ENCODE measurements at places on chromosomes 4 and X. TPM values are rescaled to one million over a fixed set of nuclear protein-coding genes. Genes with fewer than 3 reads are reported as not detected.

- no peak overlapping the region for H3K4me3 ChIP-seq
- DNase-seq: no peak
- H3K36me3 ChIP-seq: no peaks in the 10 kb centered on the region
- H3K27me3 ChIP-seq: no peaks in the 10 kb centered on the region
- H3K27ac ChIP-seq: peak overlapping the region; percentile 100
Measured at GRCh38 chr4:76589402-76589801, 154.4 kb downstream of the SHROOM3 start.

DNA sequence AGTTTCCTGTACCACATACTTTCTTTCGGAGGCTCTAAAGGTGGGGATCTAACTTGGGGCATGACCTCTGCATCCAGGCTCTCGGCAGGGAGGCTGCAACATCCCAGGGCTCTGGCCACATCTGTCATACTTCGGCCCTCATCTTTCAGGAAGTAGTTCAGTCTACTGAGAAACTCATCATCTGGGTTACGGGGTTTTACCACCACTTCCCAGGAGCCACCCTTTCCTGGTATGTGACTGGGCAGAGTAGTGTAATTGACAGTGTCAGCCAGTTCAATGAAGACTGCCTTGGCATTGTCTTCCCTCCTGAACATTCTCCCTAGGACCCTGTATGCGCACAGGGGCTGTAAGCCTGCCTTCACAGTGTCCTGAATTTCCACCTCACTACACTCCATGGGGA, 2.8 kb downstream of the PNMA5 start:
- no peaks in the 10 kb centered on the region for H3K4me1 ChIP-seq
- no peaks in the 10 kb centered on the region for H3K36me3 ChIP-seq
- DNase-seq: no peak
- H3K27me3 ChIP-seq: no peaks in the 10 kb centered on the region

DNA sequence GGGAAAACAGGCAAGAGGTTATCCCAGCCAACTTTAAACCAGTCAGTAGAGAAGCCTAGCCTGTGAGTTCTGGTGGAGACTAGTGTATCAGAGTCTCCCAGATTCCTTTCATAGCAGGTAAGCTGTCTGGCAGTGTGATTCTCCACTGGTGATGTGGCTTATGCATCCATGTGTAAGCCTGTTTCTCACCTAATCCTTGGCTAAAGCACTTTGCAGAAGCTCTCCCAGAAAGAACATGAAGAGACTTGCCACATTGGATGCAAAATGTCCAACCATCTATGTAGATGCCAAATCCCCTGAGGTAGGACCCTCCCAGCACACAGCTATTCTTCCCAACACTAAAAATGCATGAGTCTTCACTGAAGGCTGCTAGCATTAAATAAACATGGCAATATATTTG, 111.7 kb downstream of the CHRNA9 start:
- no peak overlapping the region for H3K4me3 ChIP-seq
- H3K36me3 ChIP-seq: no peaks in the 10 kb centered on the region
- no peak for DNase-seq
- H3K27me3 ChIP-seq: no peaks in the 10 kb centered on the region

DNA sequence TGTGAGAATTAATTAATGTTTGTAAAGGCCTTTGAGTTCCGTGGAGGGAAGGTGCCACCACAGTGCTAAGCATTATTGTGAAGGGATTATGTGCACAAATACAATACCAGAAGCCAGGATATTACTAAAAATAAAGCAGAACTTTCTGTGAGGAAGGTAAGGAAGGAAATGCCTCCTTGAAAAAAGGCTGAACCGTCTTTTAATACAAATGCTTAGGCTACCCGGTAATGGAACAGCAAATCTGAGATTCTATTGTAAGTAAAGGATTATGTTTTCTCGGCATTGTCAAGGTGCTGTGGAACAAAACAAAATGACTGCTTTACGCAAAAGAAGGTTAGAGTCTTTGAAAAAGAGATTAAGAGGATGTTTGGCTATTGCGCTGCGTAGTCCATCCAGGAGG, 57.9 kb upstream of the SPRY1 start:
- no peak overlapping the region for H3K27ac ChIP-seq
- H3K4me3 ChIP-seq: no peak overlapping the region
- no peaks in the 10 kb centered on the region for H3K4me1 ChIP-seq
- no peaks in the 10 kb centered on the region for H3K27me3 ChIP-seq

DNA sequence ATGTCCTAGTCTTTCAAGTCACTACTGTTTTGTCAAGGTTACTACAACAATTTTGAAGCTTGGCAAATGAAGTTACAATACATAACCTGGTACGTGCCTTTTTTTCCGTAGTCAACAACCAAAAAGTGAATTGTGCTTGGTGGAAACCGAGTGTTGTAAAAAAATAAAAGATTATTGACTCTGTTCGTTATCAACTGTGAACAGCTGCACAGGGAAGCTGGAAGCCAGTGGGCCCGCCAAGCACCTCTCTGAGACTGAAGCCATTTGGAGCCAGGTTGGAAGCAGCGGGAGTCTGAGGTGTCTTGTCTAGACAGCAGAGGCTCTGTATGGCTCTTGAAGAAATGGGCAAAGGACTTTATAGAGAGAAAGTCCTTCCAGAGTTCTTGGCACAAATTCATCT, 119.0 kb downstream of the GALNTL6 start:
- no peaks in the 10 kb centered on the region for H3K36me3 ChIP-seq
- H3K4me1 ChIP-seq: no peaks in the 10 kb centered on the region
- DNase-seq: no peak
- no peak overlapping the region for H3K4me3 ChIP-seq
- no peaks in the 10 kb centered on the region for H3K27me3 ChIP-seq

DNA sequence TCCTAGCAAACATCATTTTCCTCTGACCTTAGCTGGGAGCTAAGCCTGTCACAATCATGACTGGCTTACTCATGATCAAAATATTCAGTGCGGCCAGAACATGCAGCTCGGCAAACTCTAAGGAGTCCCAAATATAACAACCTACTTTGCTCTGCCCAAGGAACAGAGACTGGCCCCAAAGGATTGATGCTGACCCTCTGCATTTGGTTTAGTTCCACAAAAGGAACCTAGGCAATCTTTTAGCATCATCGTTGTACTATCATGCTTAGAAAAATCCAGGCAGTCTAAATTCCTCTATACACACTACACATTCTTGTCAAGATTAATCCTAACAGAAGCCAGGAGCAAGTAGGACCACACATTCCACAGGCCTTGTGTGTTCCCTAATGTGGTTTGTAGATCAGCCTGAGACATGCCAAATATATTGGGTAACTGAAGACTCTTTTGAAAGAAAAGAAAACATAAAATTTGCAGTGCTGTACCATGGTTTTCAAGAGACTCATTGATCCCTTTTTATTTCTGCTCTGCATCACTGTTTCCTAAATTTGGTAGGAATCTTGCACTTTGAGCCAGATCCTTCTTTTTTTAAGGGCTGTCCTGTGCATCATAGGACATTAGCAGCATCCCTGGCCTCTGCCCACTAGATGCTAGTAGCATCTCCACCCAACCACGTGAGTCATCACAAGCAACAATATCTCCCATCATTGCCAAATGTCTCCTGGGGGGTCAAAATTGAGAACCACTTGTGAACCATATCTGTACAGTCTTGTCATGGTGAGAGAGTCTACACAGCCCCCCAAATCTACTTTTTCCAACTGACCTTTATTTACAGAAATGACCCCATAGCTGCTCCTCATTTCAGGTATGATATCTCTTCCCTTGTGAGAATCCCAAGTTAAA, 17.6 kb upstream of the CC2D2A start:
- H3K36me3 ChIP-seq: no peaks in the 10 kb centered on the region
- DNase-seq: no peak

DNA sequence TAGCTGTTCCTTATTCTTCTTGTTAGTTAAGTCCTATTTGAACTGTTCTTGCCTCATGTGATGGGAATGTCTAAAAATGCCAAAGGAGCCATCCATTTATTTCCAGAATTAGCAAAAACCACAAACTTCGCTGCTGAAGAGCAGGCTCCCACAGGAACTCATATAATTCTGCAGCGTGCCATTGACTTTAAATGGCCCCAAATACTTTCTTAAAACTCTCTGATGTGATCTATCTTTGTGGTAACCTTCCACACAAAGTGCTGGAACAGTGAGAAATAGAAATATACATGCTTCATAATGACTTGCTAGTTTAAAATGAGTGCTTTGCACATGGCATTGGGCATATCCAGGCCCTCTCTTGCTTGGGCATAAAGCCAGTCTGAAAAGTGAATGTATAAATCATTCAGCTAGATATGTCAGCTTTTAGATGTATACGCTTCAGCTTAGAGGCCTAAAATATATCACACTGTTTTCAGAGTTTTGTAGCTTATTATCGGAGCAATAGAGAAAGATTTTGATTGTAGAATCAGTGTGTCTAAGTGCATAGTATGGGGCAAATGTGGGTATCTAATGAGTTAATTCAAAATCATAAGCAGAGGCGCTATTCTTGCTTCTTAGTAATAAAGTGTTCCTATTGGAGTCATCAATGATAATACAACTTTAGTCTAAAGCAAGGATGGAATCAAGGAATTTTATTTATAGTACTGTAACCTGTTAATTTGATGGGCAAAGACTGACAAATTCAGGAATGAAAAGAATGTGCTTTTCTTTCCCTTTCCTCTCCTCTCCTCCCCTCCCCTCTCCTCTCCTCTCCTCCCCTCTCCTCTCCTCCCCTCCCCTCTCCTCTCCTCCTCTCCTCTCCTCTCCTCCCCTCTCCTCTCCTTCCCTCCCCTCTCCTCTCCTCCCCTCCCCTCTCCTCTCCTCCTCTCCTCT, 392.2 kb upstream of the ZFP42 start:
- DNase-seq: no peak
- H3K36me3 ChIP-seq: no peaks in the 10 kb centered on the region
- H3K27ac ChIP-seq: no peak overlapping the region
- H3K27me3 ChIP-seq: no peaks in the 10 kb centered on the region

DNA sequence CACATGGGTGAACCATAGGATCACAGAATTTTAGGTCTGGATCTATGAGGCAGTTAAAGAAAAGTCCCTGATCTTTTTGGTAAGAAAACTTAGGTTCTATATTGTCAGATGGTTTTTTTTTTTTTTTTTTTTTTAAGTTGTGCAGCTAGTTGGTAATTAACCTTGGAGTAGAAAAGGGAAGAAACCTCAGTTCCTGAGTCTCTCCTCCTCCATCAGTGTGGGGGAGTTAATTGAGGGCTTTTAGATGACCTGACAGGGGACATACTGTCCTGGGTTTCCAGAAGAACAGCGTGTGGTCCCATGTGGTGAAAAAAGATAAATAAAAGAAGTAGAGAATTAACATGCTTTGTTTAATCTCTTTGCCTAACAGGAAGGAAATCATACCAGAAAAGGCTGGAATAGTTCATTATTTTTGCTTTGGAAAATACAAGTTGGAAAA, 123.7 kb downstream of the ARHGAP10 start:
- no peak overlapping the region for H3K4me3 ChIP-seq
- DNase-seq: no peak
- no peaks in the 10 kb centered on the region for H3K4me1 ChIP-seq
- peak overlapping the region; percentile 57 for H3K27ac ChIP-seq
- no peaks in the 10 kb centered on the region for H3K36me3 ChIP-seq
- no peaks in the 10 kb centered on the region for H3K27me3 ChIP-seq

Gene UGT2A1
- total RNA-seq: not detected

GRCh38 chr4:95429416-95429815, 119.4 kb downstream of the UNC5C start:
- no peak overlapping the region for H3K4me3 ChIP-seq
- H3K4me1 ChIP-seq: peaks cover 8% of the 10 kb centered on the region
- no peak for DNase-seq
- H3K27me3 ChIP-seq: no peaks in the 10 kb centered on the region

- no peaks in the 10 kb centered on the region for H3K36me3 ChIP-seq
- H3K27me3 ChIP-seq: no peaks in the 10 kb centered on the region
- no peak overlapping the region for H3K27ac ChIP-seq
- no peaks in the 10 kb centered on the region for H3K4me1 ChIP-seq
Measured at GRCh38 chr4:111959222-111959621, 186.0 kb upstream of the FAM241A start.

DNA sequence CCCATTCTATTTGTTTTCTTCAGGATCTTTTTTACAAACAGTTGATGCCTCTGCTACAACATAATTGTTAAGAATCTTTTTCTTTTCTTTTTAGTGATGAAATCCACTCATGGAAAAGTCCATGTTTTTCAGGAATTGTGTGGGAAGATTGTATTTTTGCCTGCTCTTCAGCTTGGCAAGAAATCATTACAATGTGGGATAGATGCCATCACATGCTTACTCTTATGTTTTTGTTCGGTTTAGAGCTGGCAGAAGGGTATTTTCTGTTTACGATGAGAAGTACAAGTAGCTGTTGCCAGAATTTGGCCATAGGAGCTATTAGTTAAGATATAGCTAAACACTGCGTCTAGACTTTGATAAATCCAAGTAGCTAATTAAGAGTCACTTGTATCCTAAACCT, 2585.3 kb downstream of the ARAP2 start:
- no peak overlapping the region for H3K4me3 ChIP-seq
- no peak overlapping the region for H3K27ac ChIP-seq
- no peaks in the 10 kb centered on the region for H3K4me1 ChIP-seq
- no peaks in the 10 kb centered on the region for H3K27me3 ChIP-seq
- H3K36me3 ChIP-seq: no peaks in the 10 kb centered on the region

Gene H2BW2
- total RNA-seq: not detected

Gene RHOXF1
- not detected for total RNA-seq

DNA sequence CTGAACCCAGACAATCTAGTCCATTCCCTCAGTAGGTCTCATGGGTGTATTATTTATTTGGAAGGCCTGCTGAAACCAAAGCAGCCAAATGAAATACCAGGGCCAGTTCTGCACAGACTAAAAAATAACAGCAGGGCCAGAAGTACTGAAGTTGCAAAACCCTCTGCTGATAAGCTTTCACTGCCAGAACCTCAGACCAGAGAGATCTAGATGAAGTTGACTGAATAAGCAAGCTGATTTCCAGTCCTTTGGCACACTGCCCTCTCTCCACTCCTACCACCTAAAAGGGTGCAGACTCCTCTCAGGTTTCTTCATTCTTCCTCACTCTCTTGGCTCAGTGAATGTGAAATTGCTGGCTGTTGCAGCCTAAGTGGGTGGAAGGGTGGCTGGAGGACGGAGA, 276.7 kb upstream of the KLF3 start:
- no peak for DNase-seq
- H3K4me3 ChIP-seq: no peak overlapping the region
- H3K27me3 ChIP-seq: no peaks in the 10 kb centered on the region
- peaks cover 8% of the 10 kb centered on the region for H3K4me1 ChIP-seq
- H3K36me3 ChIP-seq: no peaks in the 10 kb centered on the region
- peak overlapping the region; percentile 57 for H3K27ac ChIP-seq

GRCh38 chrX:84133023-84133422, 55.0 kb downstream of the RPS6KA6 start:
- H3K27ac ChIP-seq: no peak overlapping the region
- DNase-seq: no peak
- H3K4me3 ChIP-seq: no peak overlapping the region

Gene MAB21L2
- 0.69 TPM for total RNA-seq

Gene ETDB
- total RNA-seq: not detected

- H3K4me1 ChIP-seq: no peaks in the 10 kb centered on the region
- no peak overlapping the region for H3K27ac ChIP-seq
- no peaks in the 10 kb centered on the region for H3K27me3 ChIP-seq
- no peaks in the 10 kb centered on the region for H3K36me3 ChIP-seq
- no peak for DNase-seq
Measured at GRCh38 chr4:26133840-26134239, 187.0 kb upstream of the RBPJ start.

All from aorta (tissue), 5 donors.